HCT116 (cell line): ENCODE measurements at places on chromosomes 2 and 18.

GRCh38 chr2:240619506-240620148 lies 5.7 kb upstream of the GPR35 start:
- DNase-seq, result no peak

DNA sequence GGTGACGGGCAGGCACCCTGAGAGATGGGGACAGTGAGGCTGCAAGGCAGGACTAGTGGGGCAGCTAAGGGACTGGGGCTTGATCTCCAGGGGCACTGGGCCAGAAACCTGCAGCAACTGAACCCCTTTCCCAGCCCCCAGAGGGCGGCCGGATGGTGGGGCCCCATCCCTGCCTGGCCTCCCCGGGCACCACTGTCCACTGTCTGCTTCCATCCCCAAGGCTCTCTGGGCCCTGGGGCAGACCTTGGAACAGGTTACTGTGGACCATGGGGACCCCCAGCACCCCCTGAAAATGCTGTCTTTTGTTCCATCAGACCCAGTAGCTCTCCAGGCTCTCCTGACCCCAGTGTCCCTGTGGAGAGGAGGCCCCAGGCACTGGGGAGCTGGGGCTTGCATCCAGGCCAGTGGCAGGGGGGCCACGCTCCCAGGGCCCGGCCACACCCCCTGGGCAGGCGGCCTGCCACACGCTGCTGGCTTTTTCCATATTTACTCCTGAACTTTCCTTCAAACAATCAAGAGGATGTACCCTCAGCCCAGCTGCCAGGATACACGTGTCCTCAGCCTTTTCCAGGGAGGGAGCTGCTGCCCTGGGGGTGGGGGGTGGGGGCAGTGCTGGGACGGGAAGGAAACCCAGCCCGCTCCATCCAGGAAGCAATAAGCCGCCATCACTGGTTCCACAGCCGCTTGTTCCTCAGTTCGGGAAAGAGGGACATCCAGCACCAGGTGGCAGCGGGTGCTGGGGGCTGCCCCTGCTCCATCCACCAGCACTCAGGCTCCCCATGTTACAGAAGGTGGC lies 102.3 kb upstream of the ODC1 start:
- no peak for DNase-seq

GRCh38 chr18:69659142-69659651 lies 258.5 kb downstream of the DOK6 start:
- no peak for DNase-seq

GRCh38 chr2:65397122-65397521 lies 35.3 kb downstream of the SPRED2 start:
- no peak for DNase-seq

DNA sequence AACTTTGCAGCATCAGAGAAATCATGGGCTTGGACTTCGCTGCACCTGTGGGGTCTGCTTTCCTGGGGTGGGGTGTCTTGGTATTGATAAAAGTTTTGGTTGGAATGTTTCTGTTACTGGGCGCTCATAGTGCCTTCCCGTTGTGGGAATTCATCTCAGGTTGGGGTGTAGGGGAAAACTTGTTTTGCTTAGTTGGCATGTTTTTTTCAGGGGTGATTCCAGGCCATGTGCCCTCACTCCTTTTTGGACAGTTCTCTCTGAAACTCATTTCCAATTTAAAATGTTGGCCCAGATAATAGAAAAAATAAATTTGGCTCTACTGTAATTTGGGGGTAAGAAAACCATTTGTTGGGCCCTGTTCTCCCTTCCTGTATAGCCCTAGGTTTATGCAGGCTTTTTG lies 1.5 kb downstream of the LTBP1 start:
- DNase-seq, result no peak

DNA sequence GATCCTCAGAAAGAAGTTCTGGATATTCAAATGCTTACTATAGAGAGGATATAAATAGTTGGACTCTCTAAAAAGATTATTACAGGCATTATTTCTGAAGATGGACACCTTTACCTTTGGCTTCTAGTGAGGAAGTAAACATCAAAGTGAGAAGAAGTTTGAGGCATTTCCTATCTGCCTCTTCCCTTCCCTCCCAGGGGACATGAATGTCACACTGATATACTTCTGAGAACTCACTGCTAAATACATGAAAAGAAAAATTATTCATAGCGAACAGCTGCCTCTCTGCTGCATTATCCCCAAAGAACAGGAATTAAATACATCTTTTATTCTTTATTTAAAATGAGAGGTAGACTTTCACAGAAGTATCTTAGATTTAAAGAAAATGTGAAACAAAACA lies 63.6 kb upstream of the PGAP1 start:
- DNase-seq, result no peak

GRCh38 chr2:179882851-179883806 lies 21.7 kb upstream of the ZNF385B start:
- no peak for DNase-seq

DNA sequence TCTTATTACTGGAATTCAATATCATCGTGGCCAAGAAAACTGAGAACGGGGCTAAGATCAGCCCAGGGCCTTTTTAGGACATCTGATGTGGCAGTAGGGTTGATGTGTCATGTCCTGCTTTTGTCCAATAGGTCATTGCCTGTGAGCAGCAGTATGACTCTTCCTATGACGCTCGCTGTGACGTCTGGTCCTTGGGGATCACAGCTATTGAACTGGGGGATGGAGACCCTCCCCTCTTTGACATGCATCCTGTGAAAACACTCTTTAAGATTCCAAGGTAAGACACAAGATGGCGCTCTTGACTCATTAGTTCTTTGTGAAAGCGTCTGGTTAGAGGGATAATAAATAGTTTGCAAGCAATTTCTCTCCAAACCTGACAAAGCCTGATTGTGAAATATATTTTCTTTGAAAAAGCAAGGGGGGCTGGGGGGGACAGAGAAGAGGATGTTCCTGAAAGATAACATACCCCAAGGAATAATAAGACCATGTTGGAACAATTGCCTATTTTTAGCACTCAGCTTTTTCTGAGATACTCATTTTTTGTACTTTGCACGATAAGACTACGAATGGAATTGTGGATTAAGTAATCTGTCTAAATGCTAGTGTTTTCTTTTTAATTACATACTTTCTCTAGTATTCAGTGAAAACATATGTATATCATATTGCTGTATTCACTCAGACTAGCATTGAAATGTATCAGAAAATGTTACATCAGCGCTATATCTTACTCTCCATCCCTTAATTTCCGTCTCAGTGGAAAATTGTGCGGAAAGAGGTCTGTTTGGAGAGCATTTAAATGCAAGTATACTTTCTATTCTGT lies 58.1 kb downstream of the MYO3B start:
- peak; percentile 60 for DNase-seq

DNA sequence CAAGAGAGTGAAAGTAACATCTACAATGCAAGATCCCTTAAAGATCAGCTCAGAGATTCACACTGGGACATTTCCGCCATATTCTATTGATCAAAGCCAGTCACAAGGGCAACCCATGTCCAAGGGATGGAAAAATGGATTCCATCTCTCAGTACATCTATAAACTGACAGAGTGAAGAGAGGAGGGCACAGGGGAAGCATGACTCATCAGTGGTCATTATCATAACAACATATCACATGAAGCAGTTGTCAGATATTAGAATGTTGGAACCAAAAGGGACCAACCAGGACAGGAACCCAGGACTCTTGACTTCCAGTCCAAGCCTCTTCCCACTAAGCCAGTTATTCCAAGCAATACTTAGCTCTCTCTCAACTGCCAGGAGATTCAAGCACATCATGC lies 54.9 kb upstream of the IGFBP2 start:
- no peak for DNase-seq

- DNase-seq, result no peak
Observed at GRCh38 chr2:15744820-15745219, 153.2 kb downstream of the DDX1 start.

DNA sequence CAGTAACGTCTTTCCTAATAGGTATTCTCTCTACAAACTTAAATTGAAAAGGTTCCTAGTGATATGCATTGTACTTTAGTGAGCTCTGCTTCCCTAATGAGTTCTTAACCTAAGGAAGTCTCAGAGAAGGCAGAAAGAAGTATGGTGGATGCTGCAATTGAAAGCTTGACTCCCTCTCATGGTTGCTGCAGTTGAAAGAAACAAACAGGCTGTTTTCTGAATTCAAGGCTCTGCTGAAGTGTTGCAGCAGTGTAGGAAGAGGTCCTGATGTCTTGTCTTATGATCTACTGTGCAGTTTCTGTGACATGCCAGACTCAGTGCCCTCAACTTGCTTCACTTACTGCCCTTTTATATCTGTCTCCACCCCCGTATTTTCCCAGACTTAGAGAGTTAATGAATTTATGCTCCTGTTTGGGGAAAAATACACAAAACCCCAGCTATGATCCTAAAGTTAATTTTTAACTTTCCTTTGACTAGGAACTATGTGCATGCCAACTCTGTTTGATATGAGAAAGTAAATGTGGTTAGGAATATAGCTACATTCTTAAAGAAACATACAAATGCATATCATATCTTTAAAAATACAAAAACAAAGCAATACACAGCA lies 655.3 kb upstream of the FAM98A start:
- no peak for DNase-seq

DNA sequence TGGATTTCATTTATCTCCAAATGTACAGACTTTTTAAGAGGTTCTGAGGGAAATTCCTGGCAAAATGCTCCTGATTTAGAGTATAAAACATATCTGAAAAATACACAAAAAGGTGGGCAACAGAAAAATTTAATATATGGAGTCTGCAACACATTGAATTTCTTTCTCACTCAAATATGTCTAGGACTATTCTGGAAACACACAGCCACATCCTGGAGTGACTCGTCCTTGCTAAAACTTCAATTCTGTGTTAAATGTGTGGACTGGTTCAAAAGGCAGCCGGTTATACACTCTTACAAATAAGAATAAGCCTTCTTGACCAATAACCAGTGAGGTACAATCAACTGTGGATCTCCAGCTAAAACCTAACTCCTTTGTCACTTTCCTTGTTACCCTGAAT lies 44.1 kb upstream of the RND3 start:
- no peak for DNase-seq

GRCh38 chr18:51429644-51430043 lies 232.2 kb upstream of the MEX3C start:
- DNase-seq, result no peak

DNA sequence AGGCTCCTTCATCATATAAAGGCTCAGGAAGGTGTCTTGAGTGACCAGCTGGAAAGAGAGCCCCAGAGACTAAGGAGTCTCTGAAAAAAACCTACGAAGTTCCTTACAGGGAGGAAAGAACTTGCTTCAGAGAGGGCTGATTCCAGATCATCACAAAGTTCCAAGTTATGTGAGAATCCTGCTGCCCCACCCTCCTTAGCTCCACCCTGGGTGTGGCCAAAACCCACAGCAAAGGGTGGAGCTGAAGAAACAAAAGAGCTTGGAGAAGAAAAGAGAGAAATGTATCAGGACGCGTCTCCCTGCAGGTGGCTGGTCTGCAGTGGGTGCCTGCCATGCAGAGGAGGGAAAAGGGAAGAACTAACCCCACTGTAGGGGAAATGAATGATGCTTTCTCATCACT lies 32.8 kb upstream of the ZNF396 start:
- no peak for DNase-seq

DNA sequence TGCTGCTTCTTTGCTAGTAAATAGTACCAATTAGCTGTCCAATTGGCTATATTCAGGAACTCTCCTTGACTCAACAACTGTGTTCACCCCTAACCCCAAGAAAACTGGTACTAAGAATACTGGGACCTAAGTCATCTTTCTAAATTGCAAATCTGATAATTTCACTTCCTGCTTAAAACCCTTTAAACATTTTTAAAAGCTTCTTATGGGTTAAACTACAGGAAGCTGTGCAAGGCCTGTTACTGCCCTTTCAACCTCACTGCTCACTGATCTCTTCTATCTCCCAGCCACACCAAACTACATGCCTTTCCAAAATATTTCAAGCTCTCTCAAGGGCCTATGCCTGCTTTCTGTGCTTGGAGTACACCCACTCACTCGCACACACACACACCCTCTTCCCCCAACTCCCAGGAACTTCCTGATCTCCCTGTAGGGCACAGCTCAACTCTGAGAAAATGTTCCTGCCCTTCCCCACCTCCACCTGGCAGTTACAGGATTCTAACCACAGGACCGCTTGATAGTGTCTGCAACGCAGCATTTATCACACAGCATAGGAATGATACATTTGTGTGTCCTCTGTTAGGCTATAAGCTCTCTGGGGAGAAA lies 6.7 kb downstream of the LMAN1 start:
- no peak for DNase-seq

DNA sequence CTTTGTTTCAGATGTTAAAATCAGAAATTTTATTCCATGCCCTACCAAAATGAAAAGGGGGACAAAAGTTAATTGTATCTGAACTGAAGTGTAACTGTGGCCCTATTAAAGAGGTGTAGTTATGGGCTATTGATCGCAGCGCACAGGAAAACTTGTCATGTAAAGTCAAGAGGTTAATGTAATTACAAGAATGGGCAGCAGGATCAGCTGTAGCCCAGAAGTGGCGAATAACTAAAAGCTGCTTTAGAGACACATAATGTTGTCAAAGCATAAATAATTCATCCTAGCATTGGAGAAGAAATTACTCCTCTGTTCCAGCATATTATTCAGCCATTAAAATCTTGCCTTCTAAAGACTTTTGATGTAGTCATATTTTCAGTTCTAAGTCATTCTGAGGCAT lies 211.8 kb downstream of the EPHA4 start:
- DNase-seq, result no peak

GRCh38 chr2:195486987-195487644 lies 169.9 kb upstream of the SLC39A10 start:
- peak; percentile 7 for DNase-seq

DNA sequence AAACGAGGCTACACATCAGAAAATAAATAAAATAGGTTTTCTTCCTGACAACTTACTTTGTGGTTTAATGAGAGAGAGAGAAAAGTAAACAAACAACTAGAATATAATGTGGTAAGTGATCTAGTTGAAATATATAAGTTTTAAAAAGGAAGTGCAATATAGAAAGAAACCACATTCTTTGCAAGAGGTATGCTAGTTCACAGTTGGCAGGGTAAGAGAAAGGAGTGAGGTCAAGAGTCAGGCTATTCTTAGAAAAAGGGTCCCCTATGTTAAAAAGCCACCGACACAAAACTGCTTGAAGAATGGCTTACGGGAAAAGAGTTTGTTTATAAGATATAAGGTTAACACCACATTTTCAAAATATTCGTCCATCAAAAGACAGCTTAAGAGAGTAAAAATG lies 462.1 kb downstream of the ERBB4 start:
- DNase-seq, result no peak

DNA sequence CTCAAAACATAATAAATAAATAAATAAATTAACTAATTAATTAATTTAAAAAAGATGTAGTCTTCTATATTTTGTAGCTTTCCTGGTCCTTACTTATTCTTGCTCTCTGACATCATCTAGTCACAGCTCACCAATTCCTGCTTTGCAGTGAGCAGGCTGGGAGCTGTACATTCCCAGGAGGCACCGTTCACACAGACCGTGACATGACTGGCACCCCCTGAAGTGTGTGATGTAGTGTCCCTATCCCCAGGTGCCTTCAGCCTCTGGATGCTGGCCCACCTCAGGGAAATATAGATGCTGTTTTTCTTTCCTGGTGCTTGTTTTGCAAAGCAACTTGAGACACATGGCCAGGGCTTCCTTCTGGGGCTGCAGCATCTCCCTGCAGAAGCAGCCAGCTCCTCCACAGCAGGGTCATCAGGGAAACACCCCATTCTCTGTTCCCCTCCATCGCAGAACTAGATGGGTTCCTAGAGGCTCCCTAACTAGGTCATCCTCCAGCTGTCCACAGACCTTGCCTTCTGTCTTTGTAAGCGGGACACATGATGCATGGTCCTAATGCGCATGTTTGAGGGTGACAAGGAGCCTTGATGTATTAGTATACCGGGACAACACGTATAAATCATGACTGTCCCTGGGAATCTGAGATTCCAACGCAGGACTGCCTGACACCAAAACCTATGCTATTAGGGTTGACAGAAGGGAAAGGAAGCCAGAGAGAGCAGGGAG lies 76.4 kb downstream of the RHOB start:
- DNase-seq, result no peak

GRCh38 chr2:60318544-60318943 lies 234.9 kb downstream of the BCL11A start:
- DNase-seq, result no peak
